ENCODE measurements at places on chromosomes 5 and 9. TPM values are rescaled to one million over a fixed set of nuclear protein-coding genes. Genes with fewer than 3 reads are reported as not detected.

Gene ELP1
- 41.0 TPM for total RNA-seq

Gene PPIC
- total RNA-seq: not detected

DNA sequence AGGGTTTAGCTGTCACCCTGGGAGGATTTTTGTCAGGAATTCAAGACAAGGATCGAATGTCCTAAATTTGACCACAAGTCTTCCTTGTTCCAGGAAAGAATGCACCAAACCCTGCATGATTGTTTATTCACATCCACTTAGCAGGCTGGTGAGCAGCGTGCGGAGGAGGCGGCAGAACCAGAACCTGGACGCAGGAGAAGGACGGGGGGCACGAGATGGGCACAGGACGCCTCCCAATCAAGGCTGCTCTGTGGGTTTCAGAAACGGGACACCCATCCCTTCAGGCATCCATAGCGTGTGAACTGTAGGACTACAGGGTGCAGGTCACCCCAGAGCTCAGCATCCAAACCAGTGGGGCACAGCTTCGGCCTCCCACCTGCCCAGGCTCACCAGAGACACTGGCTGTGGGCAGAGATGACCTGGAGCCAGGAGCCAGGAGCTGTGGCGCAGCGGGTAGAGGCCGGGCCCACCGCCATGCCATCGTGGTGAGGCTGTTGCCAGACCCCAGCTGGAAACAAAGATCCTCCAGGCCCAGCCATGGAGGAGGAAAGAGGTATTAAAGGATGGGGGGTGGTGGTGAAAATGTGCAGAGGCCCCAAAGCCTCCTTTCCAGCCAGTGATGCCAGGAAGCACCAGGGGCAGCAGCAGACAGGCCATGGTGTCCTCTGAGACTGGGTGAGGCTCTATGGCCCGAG is 32.3 kb upstream of the ADAMTS2 start:
- no peak for DNase-seq

GRCh38 chr5:73030995-73031394 is 75.2 kb downstream of the FCHO2 start:
- no peak for DNase-seq

DNA sequence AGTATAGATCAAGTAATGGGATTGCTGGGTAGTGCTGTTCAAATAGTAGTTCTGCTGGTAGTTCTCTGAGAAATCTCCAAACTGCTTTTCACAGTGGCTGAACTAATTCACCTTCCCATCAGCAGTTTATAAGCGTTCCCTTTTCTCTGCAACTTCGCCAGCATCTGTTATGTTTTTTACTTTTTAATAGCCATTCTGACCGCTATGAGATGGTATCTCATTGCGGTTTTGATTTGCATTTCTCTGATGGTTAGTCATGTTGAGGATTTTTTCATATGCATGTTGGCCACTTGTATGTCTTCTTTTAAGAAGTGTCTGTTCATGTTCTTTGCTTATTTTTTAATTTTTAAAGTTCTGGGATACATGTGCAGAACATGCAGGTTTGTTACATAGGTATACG is 279.2 kb upstream of the NREP start:
- no peak for DNase-seq

- DNase-seq: no peak
Observed at GRCh38 chr5:36054647-36055046, 12.0 kb downstream of the UGT3A2 start.

GRCh38 chr5:140116716-140117115 is 2.8 kb downstream of the PURA start:
- no peak for DNase-seq

DNA sequence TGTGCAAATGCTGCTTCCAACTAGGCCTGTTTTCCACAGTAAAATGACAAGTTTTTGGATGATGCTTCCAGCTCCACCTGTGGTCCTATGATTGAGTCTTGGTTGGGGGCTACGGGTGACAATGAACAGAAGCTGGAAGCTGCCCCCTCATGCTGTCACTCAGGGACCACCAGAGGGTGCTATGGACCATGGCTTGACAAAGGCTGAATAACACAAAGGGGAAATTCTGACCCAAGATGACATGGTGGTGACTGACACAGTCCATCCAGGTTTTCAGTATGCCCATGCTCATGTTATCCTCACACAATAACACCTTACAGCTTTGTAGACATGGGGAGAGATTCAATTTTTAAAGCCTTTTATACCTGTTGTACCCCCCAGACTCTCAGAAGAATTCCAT is 23.9 kb upstream of the SAP30L start:
- DNase-seq: no peak

GRCh38 chr5:66929995-66930394 is 266.6 kb downstream of the CD180 start:
- DNase-seq: no peak
